ENCODE measurements at places on chromosomes 1 and 21. TPM values are rescaled to one million over a fixed set of nuclear protein-coding genes. Genes with fewer than 3 reads are reported as not detected.

GRCh38 chr1:227532019-227532619, 31.2 kb upstream of the ZNF678 start:
- no peak overlapping the region for H3K27ac ChIP-seq
- peaks cover 6% of the 10 kb centered on the region for H3K36me3 ChIP-seq
- DNase-seq = no peak
- H3K27me3 ChIP-seq = no peaks in the 10 kb centered on the region

DNA sequence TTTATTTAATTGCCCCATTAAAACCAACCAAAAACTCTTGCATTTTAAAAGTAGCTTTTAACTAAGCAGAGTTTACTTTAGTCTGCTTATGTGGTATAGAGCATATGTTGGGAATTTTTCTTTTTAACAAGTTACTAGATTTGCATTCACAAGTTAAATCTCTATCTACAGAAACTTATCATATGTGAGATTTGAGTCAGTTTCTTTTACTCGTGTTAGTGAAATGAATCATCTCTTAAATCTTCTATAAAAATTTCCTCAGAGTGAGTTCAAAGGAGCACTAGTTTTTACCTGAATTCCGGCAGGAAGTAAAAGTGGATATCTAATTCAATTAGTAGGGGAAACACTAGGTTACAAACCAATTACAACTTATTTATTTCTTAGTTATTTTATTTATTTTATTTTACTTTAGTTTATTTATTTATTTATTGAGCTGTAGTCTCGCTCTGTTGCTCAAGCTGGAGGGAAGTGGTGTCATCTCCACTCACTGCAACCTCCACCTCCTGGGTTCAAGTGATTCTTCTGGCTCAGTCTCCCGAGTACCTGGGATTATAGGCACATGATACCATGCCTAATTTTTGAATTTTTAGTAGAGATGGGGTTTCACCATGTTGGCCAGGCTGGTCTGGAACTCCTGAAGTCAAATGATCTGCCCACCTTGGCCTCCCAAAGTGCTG, 1609.6 kb upstream of the B3GALT2 start:
- no peaks in the 10 kb centered on the region for H3K4me1 ChIP-seq
- H3K27me3 ChIP-seq = no peaks in the 10 kb centered on the region
- no peak overlapping the region for H3K4me3 ChIP-seq
- DNase-seq = no peak

DNA sequence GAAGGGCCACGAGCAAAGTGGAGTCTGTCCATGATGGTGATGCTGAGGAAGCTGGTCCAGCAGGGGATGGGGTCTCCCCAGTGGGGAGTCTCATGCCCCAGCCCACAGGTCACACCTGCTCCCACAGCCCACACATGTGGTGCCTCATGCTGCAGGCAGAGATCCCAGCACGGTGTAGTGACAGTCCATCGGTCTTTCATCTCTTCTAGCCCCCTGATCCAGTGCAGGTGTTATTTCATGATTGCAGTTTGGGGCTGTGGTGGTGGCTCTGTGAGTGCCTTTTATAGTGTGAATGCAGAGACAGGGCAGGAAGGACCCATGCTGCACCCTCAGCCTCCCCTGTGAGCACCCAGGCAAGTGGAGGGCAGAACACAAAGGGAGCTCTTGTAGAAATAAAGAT, 45.0 kb downstream of the UBASH3A start:
- H3K36me3 ChIP-seq = no peaks in the 10 kb centered on the region
- no peak overlapping the region for H3K27ac ChIP-seq
- no peak for DNase-seq
- no peaks in the 10 kb centered on the region for H3K4me1 ChIP-seq

GRCh38 chr1:57503337-57503736, 79.5 kb upstream of the DAB1 start:
- DNase-seq = no peak
- no peaks in the 10 kb centered on the region for H3K36me3 ChIP-seq
- H3K27ac ChIP-seq = no peak overlapping the region
- H3K4me1 ChIP-seq = no peaks in the 10 kb centered on the region
- H3K4me3 ChIP-seq = no peak overlapping the region

- H3K27ac ChIP-seq = no peak overlapping the region
- H3K36me3 ChIP-seq = no peaks in the 10 kb centered on the region
- H3K27me3 ChIP-seq = peaks cover 21% of the 10 kb centered on the region
Observed at GRCh38 chr1:20555758-20556120, 3.4 kb downstream of the FAM43B start.

GRCh38 chr1:33130297-33130696, 49.3 kb downstream of the AZIN2 start:
- no peak overlapping the region for H3K27ac ChIP-seq
- H3K27me3 ChIP-seq = no peaks in the 10 kb centered on the region
- no peaks in the 10 kb centered on the region for H3K36me3 ChIP-seq
- no peak overlapping the region for H3K4me3 ChIP-seq
- peaks cover 14% of the 10 kb centered on the region for H3K4me1 ChIP-seq

- H3K36me3 ChIP-seq = no peaks in the 10 kb centered on the region
- H3K27me3 ChIP-seq = no peaks in the 10 kb centered on the region
- H3K27ac ChIP-seq = peak overlapping the region; percentile 0
- DNase-seq = no peak
- H3K4me3 ChIP-seq = no peak overlapping the region
Observed at GRCh38 chr1:178137238-178137637, 43.3 kb downstream of the RASAL2 start.

DNA sequence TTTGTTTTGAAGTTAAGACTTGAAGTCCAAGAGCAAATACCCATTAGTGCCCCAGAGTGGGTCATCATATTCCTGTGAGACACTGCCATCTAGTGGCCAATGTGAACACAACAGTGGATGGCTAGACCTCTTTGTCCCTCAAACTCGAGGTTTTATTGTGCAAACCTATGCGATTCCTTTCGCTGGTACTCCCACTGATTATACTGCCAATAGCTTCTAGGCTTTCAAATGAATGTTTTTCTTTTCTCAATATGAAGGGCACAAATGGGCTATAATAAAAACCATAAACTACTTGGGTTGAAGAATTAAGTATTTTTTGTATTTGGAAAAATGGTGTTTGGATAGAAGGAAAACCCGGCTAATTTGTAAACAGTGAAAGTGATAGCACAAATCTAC, 100.4 kb upstream of the ZNF281 start:
- H3K27me3 ChIP-seq = no peaks in the 10 kb centered on the region
- no peaks in the 10 kb centered on the region for H3K4me1 ChIP-seq
- H3K36me3 ChIP-seq = no peaks in the 10 kb centered on the region
- no peak overlapping the region for H3K4me3 ChIP-seq

- H3K4me3 ChIP-seq = no peak overlapping the region
- H3K27ac ChIP-seq = no peak overlapping the region
- no peaks in the 10 kb centered on the region for H3K4me1 ChIP-seq
- H3K36me3 ChIP-seq = no peaks in the 10 kb centered on the region
- no peaks in the 10 kb centered on the region for H3K27me3 ChIP-seq
- no peak for DNase-seq
Observed at GRCh38 chr1:234019387-234019786, 114.9 kb downstream of the SLC35F3 start.

DNA sequence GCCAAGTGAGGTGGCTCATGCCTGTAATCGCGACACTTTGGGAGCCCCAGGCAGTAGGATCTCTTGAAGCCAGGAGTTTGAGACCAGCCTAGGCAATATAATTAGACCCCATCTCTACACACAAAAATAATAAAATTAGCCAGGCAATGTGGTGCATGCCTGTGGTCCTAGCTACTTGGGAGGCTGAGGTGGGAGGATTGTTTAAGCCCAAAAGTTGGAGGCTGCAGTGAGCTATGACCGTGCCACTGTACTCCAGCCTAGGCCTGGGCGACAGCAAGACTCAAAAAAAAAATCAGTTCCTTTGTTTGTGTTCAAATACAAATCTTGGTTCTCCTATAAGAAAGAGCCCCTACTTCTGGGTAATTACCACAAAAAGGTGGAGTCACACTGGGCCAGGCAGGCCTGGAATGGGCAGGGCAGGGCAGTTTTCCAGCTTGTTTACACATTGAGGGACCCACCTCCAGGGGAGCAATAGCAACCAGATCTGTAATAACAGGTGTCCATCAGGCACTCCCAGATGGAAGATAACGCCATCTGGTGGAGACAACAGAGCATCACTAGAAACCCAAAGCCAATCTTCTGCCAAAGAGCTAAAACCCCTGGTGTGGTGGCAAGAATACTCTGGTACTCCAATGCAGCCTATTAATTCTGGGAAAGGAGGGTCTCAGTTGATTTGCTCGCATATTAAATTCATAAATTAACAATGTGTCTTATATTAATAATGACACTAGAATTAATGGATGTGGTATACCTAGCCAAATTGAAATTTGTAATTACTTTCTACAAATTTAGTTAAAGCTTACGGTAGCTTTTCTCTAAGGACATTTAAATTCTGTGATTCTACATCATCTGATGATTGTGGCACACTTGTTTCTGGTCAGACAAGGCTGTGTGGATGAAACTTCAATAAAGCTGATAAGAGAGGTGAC, 13.2 kb downstream of the PPP1R15B start:
- no peaks in the 10 kb centered on the region for H3K4me1 ChIP-seq
- peaks cover 46% of the 10 kb centered on the region for H3K36me3 ChIP-seq
- no peak overlapping the region for H3K27ac ChIP-seq

GRCh38 chr1:182129398-182129797, 67.9 kb upstream of the ZNF648 start:
- no peaks in the 10 kb centered on the region for H3K36me3 ChIP-seq
- DNase-seq = no peak
- H3K27ac ChIP-seq = no peak overlapping the region
- H3K27me3 ChIP-seq = no peaks in the 10 kb centered on the region
- no peak overlapping the region for H3K4me3 ChIP-seq

DNA sequence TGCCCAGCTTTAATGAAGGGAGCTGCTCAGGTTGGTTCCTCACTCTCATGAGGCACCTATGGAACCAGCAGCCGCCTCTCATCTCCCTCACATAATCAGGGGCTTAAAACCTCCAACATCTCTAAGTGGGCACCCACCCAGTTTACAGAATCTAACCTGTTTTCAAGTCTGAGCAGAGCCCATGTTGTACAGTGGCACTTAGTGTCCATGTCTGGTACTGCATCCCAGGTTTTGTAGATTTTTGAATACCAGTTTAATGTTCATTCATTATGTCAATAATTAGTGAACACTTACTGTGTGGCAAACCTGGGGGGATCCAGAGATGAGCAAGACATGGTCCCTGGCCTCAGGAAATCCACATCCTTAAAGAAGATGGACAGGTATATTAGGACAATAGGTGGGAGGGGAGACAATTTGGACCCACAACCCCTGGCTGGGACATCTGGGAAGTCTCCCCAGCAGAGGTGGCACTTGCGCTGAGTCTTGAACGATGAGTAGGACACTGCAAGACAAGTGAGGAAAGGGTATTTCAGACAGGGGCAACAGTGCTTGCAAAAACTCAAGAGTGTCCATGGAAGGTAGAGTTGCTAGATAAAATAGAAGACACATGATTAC, 83.3 kb downstream of the LACTBL1 start:
- DNase-seq = no peak
- no peaks in the 10 kb centered on the region for H3K36me3 ChIP-seq
- H3K27me3 ChIP-seq = no peaks in the 10 kb centered on the region
- H3K4me1 ChIP-seq = no peaks in the 10 kb centered on the region
- no peak overlapping the region for H3K27ac ChIP-seq

- H3K27me3 ChIP-seq = no peaks in the 10 kb centered on the region
- no peaks in the 10 kb centered on the region for H3K4me1 ChIP-seq
- H3K36me3 ChIP-seq = no peaks in the 10 kb centered on the region
- no peak within 1 kb of the TSS for H3K27ac ChIP-seq
Observed at GRCh38 chr1:152970495-152970894, at the start of gene SPRR4. Gene SPRR4, plus strand, starts transcription at chr1:152970648. Its CDS starts 1,243 bp downstream, at chr1:152971891.

Gene TRIM63
- not detected for total RNA-seq

Gene FMO3
- total RNA-seq = 1.8 TPM

Gene ANXA9
- total RNA-seq = not detected

Gene KRTAP7-1
- not detected for total RNA-seq

Gene INSRR
- not detected for total RNA-seq

Gene RNU1-2
- under 0.01 TPM for total RNA-seq

All from sigmoid colon (tissue), 7 donors.